SK-N-SH treated with all-trans-retinoic acid at 6 μM for 48 hours (cell line): ENCODE measurements at places on chromosomes 1 and 21.
A peak's percentile ranks its signal among the peaks of the same experiment; 100 is the strongest.

- no peak for ATAC-seq
Observed at GRCh38 chr1:71753746-71754145, 528.6 kb downstream of the NEGR1 start.

GRCh38 chr1:51669816-51670215 lies 52.9 kb downstream of the OSBPL9 start:
- no peak for ATAC-seq

- ATAC-seq = no peak
Observed at GRCh38 chr1:177933881-177934280, 36.0 kb downstream of the SEC16B start.

GRCh38 chr1:75502776-75503175 lies 108.1 kb downstream of the SLC44A5 start:
- ATAC-seq = peak; percentile 54

GRCh38 chr1:93919780-93920179 lies 10.6 kb upstream of the GCLM start:
- no peak for ATAC-seq

DNA sequence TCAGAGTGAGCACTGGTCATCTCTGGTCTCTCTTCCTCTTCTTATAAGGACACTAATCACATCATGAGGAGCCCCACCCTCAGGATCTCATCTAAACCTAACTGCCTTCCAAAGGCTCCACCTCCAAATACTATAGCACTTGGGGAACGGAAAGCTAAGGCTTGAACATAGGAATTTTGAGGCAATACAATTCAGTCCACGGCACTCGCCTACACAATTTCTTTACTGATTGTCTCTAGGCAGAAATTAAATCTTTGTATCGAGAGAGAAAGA lies 127.3 kb downstream of the RERE start:
- no peak for ATAC-seq

GRCh38 chr1:59730759-59731478 lies 83.8 kb upstream of the HOOK1 start:
- ATAC-seq = peak; percentile 83

- ATAC-seq = peak; percentile 81
Observed at GRCh38 chr1:165403835-165404482, 41.0 kb downstream of the RXRG start.

GRCh38 chr21:45356251-45356650 lies 48.7 kb upstream of the COL18A1 start:
- no peak for ATAC-seq

DNA sequence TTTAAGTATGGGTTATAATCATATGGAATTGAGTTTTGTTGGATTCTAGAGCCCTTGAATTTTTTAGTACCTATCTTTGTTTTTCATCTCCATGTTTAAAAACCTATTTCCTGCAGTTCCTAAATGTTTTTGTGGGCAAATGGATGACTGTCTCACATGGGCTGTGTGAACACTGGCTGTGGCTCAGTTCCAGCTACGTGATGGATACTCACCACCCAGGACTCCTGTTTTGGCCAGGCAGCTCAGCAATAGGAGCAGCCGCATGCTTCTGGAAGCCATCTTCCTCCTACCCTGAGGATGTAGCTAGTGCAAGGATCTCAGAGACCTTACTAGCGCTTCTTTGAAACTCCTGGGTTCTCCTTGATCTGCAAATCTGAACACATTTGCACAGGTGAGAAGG lies 2.8 kb downstream of the REG4 start:
- ATAC-seq = peak; percentile 32; the same call in 2 of the 3 replicates

- peak; percentile 63 for ATAC-seq
Observed at GRCh38 chr1:184888505-184888904, 85.8 kb downstream of the NIBAN1 start.

- no peak for ATAC-seq
Observed at GRCh38 chr1:22404486-22404885, 47.2 kb upstream of the ZBTB40 start.

GRCh38 chr1:78536427-78536826 lies 45.7 kb downstream of the PTGFR start:
- peak; percentile 62; the same call in 2 of the 3 replicates for ATAC-seq

DNA sequence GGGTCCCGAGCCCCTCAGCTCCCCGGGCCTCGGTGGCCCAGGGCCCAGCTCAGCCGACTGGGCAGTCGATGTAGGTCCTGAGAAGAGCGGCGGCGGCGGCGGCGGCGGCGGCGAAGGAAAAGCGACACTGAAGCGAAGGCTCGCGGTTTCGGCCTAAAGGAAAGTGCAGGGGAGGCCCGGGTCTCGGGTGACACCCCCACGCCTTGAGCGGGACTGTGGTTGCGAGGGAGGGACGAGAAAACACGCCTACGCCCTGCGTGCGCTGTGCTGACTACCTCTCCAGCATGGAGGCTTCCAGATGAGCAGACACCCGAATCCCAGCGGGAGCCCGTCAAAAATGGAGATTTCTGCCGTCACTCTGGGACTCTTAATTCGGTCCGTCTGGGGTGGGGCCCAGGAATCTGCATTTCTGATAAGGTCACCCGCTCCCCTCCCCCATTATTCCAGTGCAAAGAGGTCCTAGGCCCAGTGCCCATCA lies 31.2 kb downstream of the DNTTIP2 start:
- peak; percentile 48 for ATAC-seq

GRCh38 chr1:193537266-193538002 lies 351.0 kb upstream of the B3GALT2 start:
- peak; percentile 55 for ATAC-seq

DNA sequence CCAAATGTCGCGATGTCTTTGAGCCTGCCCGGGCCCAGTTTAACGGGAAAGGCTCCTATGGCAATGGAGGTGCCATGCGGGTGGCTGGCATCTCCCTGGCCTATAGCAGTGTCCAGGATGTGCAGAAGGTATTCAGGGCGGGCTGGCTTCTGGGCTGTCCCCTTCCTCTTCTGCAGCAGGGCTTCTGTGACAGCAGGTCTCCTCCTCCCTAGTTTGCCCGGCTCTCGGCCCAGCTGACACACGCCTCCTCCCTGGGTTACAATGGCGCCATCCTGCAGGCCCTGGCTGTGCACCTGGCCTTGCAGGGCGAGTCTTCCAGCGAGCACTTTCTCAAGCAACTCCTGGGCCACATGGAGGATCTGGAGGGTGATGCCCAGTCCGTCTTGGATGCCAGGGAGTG lies 3.0 kb downstream of the ADPRS start:
- ATAC-seq = no peak

DNA sequence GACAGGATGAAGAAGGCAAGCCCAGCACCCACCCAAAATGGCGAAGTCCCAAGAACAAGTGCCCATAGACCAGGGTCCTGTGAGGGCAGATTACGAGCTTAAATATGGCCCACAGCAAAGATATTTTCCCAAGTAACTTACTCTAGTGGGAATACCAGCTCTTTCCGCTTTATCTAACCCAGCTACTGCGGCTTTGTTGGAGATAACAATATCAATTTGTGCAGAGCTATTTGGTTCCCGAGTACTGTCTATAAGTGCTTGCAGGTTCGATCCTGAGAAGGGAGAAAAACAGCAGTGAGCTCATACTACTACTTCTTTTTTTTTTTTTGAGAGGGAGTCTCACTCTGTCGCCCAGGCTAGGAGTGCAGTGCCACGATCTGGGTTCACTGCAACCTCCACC lies 14.3 kb upstream of the DNAJC28 start:
- no peak for ATAC-seq

DNA sequence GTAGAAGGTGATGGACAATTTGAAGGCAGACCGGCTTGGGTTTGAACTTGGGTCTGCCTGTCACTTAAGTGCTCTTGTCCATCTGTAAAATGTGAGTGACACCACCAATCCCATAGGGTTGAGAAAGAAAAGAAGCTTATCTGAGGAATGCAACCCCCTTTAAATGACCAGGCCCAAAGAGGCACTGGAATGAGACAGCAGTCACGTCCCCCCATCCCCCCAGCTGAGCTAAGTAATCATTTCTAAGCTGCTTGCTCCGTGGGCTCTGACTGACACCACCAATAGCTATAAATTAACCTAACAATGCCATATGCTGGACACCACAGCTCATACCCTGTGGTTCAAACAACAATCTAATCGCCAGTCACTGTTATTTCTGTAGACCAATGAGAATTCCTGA lies 15.1 kb downstream of the LCA5L start:
- no peak for ATAC-seq

DNA sequence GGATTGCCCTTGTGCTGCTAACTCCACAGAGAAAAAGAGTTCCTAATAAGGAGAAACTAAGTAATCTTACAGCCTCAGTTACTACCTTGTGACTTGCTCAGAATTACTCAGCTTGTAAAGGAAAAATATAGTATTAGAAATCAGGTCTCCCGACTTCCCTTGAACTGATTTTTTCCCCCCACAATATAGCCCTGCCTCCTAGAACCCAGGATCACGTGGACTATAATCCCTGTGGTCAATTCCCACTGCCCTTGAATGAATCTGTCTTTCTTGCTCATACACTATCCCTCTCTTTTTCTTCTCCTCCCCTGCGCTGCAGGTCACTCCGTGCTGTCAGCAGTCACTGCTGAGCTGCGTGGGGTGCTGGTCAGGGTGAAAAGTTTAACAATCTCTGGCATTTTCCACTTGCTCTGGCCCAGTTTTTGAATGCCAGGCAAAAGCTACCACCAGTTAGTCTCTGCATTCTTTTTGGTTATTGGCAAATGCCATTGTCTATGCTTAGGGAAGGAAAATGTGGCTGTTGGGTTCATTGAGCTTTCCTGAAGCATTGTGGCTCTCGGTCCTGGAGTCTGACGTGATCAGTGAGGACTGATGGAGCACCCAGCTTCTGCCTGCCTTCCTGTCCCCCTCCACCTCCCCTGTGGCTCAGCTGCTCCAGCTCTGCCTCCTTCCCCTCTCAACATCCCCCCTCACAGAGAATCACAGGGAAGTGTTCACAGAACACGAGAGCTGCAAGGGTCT lies 1.9 kb upstream of the MYOC start:
- ATAC-seq = peak; percentile 41

- peak; percentile 48; the same call in 1 of the 3 replicates for ATAC-seq
Observed at GRCh38 chr1:97364086-97364485, 556.7 kb downstream of the DPYD start.

DNA sequence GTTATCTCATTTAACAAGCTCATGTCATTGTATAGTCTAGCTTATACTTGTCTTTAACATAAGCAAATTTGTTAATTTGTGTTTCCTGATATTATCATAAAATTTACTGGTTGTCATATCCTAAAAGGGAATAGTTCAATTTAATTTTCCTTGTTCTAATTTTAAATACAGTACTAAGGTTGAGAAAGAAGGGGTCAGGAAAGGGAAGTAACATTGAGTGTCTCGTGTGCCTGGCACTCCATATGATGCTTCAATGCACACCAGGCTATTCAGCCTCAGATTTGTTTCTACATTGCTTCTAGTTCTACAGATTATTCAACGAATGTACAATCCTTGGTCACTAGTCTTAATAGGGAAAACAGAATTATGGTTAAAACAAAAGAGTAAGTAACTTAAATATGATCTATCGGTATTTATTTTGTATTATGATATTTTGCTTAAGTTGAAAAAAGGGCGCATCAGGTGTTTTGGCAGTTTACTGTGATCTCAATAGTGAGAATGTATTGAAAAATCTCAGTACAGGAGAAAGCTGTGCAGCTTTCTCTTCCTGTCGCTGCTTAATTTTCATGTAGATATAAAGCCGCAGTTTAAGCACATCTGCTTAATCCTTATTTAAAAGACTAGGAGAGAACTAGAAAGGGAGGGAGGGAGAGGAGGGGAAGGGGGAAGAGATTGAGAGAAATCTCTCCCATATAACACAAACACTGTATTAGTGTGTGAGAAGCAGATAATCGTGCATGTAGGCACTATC lies 13.0 kb downstream of the PTPRC start:
- no peak for ATAC-seq

DNA sequence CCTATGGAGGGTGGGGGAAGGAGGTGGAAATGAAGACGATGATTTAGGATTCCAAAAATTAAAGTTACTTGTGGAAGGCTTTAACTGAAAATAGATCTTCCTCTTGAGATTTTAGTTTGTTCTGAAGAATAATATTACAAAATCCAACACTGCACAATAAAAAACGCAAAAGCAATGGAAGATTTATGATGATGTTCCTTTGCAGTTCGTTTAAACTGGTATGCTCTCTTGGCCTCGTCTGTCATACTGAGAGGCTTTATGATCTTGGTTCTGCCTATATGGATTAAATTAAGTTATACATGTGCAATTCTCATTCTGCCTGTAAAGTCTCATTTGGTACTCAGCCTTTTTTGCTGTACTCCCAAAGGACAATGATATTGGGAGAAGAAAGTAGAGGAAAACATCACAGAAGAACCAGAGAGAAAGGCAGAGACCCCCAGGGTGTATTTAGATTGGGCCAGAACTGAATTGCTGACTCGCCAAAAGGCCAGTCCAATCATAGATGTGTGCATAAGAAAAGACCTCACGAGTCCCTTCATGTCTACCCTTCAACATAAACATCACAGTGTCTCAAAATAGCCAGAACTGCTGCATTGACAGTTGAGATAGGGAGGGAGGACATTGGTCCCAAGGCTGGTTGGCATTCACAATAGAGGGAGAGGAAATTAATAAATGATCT lies 188.6 kb downstream of the GREM2 start:
- ATAC-seq = no peak

- ATAC-seq = no peak
Observed at GRCh38 chr1:84450910-84451309, 28.2 kb upstream of the RPF1 start.

- peak; percentile 71 for ATAC-seq
Observed at GRCh38 chr1:196951711-196952394, 8.3 kb downstream of the CFHR2 start.

GRCh38 chr1:206704226-206704625 lies 19.5 kb downstream of the MAPKAPK2 start:
- no peak for ATAC-seq

DNA sequence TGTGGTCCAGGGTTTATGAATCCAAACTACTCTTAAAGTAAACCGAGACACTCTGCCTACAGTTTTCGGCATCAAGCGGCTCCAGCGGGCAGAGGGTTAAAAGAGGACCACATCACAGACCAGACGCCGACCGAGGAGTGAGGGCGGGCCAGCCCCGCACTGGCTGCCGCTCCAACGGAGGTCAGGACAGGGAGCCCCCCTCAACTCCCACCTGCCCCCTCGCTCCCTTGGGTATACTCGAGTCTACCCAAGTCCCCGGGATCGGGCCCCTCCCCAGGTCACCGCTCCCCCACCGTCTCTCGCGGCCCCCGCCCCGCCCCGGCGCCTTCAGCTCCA lies 312 bp downstream of the ARNT start:
- ATAC-seq = peak; percentile 76

- peak; percentile 84 for ATAC-seq
Observed at GRCh38 chr1:36133484-36133883, 8.5 kb upstream of the COL8A2 start.

DNA sequence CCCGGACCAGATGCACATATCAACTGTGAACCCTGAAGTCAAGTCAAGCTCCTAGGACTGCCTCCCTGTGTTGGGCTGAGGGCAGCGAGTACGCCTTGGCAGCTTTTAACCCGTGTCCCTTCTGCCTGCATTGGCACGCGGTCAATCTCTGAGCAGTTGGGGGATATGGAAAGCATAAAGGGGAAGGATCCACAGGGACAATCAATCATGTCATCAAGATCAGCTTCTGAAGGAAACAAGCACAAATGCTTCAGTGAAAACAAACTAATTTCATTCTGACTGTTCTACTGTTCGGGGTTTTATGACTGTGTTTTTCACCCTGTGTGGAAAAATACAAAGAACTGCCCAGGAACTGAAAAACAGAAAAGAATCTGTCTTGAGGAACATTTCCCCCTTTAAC lies 106.2 kb downstream of the RUNX1 start:
- no peak for ATAC-seq
